ENCODE measurements at places on chromosomes 3 and 15. TPM values are rescaled to one million over a fixed set of nuclear protein-coding genes. Genes with fewer than 3 reads are reported as not detected.

The MOBP gene
- not detected for total RNA-seq

The ALDH1A2 gene
- 1.5 TPM for total RNA-seq

The C2CD4A gene
- not detected for total RNA-seq

The CCR9 gene
- 9.7 TPM for total RNA-seq

The CLEC3B gene
- not detected for total RNA-seq
